ENCODE measurements at places on chromosomes 13 and 19.

DNA sequence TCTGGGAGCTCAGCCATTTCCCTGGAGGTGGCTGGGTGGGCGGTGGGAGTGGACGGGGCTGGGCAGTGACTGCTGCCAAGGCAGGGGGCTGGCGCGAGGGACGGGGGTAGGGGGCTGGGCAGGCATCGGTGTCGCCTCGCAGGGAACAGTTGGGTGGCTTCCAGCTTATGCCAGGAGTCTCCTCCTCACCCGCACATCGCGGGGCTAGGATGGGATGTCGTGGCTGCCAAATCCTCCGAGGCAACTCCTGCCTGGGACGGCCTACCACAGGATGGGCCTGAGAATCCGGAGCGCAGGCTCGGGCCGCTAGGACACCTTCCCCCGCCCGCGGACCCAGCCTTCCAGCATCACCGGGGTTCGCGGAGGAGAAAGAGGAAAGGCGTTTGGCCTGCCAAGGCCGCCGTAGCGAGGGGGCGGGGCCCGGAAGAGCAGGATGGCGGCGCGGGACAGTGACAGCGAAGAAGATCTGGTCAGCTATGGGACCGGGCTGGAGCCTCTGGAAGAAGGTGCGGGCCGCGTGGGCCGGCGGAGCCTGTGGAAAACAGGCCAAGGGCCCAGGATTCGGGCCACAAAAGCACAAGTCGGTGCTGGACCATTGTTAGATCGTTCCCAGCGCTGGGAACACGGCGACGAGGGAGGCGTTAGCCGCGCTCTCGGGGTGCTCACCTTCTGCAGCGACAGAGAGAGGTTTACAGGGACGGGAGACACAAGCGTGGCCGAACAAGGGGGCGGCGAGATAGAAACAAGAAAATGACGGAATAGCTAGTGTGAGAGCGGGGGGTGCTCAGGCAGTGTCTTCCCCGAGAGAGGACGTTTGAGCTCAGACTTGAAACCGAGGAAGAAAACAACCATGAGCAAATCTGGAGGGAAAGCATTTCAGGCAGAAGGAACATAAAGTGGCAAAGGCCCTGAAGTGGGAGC, at the start of gene GPATCH1:
Gene GPATCH1, plus strand, starts transcription at position 421 of the 921 bp plus-strand sequence. Its CDS starts 13 bp downstream, at position 434.
- DNase-seq, result peak; percentile 88
- no peaks in the 10 kb centered on the region for H3K27me3 ChIP-seq
- H3K4me1 ChIP-seq, result peaks cover 11% of the 10 kb centered on the region
- peak within 1 kb of the TSS; percentile 93 for H3K4me3 ChIP-seq
- peak within 1 kb of the TSS; percentile 88 for H3K27ac ChIP-seq
- H3K36me3 ChIP-seq, result peaks cover 3% of the 10 kb centered on the region

GRCh38 chr19:8561075-8561764, 16.0 kb downstream of the MYO1F start:
- H3K4me3 ChIP-seq, result no peak overlapping the region
- no peaks in the 10 kb centered on the region for H3K27me3 ChIP-seq
- H3K27ac ChIP-seq, result no peak overlapping the region

- H3K4me3 ChIP-seq, result no peak overlapping the region
- no peak overlapping the region for H3K27ac ChIP-seq
- H3K4me1 ChIP-seq, result peaks cover 15% of the 10 kb centered on the region
These were observed 56.4 kb downstream of the SIPA1L3 start for GRCh38 chr19:37963190-37963936.

DNA sequence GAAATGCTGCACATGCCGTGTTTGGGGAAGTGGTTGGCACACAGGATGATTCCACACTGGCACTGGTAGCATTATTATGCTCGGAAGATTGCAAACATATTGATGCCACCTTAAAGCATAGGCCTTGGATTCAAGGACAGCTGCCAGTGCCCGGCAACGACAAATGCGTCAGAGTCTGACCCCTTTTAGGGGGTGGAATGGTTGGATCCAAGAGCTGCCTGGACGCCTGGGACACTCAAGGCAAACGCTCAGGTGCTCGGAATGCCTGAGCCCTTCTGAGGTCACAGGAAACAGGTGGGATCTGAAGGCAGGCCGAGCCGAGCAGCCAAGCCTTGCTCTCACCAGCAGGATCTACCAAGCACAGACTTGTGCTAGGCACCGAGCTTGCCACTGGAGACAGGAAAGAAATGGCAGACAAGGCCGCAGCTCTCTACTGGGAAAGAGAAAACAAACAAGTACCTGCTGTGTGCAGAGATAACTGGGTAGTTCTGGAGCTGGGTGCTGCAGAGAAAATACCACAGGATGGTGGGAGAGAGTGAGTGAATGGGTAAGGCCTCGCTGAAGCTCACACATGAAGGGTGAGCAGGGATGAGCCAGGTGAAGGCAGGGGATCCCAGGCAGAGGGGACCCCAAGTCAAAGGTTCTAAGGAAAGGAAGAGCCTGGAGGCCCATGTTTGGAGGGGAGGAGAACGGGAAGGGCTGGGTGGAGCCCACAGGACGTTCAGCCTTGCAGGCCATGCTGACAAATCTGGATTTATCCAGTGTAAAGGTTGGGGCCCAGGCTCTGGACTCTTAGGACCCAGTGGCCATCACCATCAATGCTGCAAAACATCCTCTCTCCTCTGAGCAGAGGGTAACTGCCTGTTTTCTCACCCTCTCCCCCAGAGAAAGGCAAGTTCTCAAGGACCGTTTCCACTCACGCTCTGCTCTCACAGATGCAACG, 9.2 kb downstream of the RANBP3 start:
- peaks cover 26% of the 10 kb centered on the region for H3K4me1 ChIP-seq
- H3K27me3 ChIP-seq, result no peaks in the 10 kb centered on the region
- peaks cover 23% of the 10 kb centered on the region for H3K36me3 ChIP-seq
- H3K27ac ChIP-seq, result peak overlapping the region; percentile 75
- no peak overlapping the region for H3K4me3 ChIP-seq
- no peak for DNase-seq

DNA sequence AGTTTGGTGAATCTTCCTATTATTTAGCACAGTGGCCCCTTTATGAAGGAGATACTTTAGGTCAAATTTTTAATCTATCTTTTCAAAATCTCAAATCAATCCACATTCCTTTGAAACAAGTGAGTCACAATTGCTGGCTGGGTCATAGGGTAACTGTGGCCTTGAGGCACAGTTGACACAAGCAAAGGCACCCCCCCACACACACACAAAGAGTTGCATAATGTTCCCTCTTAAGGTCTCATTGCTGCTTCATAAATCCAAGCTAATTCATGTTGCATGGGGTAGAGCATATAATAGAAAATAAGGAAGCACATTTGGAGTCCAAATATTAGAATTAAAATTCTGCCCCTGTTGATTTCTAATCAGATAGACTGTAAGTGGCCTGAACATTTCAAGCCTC, 171.5 kb downstream of the DLEU7 start:
- no peaks in the 10 kb centered on the region for H3K27me3 ChIP-seq
- H3K4me1 ChIP-seq, result no peaks in the 10 kb centered on the region
- no peaks in the 10 kb centered on the region for H3K36me3 ChIP-seq
- no peak for DNase-seq
- no peak overlapping the region for H3K4me3 ChIP-seq

- no peak for DNase-seq
- no peaks in the 10 kb centered on the region for H3K36me3 ChIP-seq
- peaks cover 53% of the 10 kb centered on the region for H3K27me3 ChIP-seq
- H3K4me3 ChIP-seq, result no peak overlapping the region
These were observed 7.6 kb downstream of the GPR32 start for GRCh38 chr19:50777830-50778303.

DNA sequence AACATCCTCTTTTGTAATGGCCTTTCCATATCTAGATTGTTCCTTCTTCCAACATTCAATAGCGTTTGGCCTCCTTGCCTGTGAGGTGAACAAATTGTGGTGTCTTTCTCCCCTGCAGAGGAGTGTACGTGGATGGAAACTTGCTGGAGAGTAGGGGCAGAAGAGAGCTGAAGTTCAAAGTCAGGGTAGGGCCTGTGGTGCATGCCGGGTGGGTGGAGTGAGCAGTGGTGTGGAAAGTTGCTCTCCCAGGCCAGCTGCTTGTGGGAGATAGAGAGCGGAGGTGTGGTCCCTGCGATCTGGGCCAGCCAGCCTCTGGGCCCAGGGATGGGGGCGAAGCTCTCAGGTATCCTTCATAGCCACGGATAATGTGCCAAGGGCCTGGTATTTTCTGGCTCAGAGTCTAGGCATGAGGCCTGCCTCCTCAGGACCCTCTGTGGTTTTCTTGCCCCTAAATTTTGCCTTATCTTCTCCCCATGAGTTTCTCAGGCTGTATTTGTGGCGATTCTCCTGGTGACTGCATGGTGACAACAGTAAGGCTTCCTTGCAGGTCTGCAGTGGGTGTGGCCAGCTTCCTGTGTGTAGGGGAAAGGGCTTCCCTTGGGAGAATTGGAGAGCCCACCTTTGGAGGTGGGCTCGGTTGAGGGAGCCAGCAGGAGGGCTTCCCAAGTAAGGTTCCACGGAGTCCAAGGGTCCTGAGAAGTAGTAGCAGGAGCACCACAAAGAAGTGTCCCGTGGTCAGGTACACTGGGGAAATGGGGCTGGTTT, 6.7 kb downstream of the RGCC start:
- DNase-seq, result no peak
- H3K36me3 ChIP-seq, result peaks cover 15% of the 10 kb centered on the region
- peak overlapping the region; percentile 64 for H3K27ac ChIP-seq
- peaks cover 27% of the 10 kb centered on the region for H3K4me1 ChIP-seq
- H3K4me3 ChIP-seq, result no peak overlapping the region

DNA sequence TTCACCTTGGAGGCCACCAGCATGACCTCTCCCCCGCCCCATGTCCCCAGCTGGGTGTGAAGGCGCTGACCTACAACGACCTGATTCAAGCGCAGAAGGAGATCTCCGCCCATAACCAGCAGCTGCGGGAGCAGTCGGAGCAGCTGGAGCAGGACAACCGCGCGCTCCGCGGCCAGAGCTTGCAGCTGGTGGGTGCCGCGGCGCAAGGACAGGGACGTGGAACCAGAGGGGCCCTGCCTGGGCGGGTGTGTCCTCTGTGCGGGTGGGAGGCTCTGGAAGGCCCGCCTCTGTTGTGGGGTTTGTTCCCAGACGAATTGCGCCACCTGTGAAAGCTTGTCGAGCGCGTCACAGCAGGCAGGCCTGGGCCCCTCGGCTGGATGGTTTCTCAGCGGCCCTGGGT, 22.3 kb downstream of the PLEKHJ1 start:
- H3K27ac ChIP-seq, result no peak overlapping the region
- H3K36me3 ChIP-seq, result peaks cover 100% of the 10 kb centered on the region
- no peaks in the 10 kb centered on the region for H3K27me3 ChIP-seq
- DNase-seq, result no peak

DNA sequence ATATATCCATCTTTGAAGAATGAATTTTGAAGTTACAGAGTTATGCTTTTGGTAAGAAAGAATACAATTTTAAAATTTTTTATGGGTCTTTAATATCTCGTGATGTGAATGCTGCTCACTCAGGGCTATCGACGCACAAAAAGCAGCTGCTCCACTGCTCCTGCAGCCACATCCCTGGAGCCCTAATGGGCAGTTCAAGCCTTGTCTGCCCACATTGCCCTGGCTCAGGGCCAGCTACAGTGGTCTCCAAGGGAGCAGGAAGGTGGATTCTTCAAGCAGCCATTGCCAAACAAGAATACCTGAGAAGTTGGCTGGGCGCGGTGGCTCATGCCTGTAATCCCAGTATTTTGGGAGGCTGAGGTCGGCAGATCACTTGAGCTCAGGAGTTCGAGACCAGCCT, 85.8 kb downstream of the IPO5 start:
- no peak for DNase-seq
- H3K27me3 ChIP-seq, result no peaks in the 10 kb centered on the region
- H3K27ac ChIP-seq, result no peak overlapping the region
- H3K36me3 ChIP-seq, result no peaks in the 10 kb centered on the region
- H3K4me1 ChIP-seq, result no peaks in the 10 kb centered on the region

DNA sequence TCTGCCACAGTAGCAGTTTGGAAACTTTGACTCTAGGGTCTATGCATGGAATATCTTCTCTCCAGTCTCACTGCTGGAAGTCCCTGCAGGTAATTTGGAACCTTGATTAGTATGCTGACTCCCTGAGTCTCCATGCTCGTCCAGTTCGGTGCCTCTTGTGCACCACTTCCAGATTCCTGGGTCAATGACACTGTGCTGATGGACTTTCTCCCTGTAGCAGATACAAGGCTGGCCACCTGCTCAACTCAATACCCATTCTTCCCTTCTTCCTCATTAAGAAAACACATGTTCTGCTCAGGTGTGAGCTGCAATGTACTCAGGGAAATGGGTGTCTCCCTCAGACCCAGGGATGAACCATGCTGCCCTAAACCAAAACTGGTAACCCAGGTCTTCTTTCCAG, 99.1 kb downstream of the KL start:
- H3K4me3 ChIP-seq, result no peak overlapping the region
- peaks cover 6% of the 10 kb centered on the region for H3K4me1 ChIP-seq
- DNase-seq, result no peak
- peaks cover 17% of the 10 kb centered on the region for H3K36me3 ChIP-seq

Data from spinal cord (tissue), 10 donors.